ENCODE measurements at places on chromosomes 7 and 10. TPM values are rescaled to one million over a fixed set of nuclear protein-coding genes. Genes with fewer than 3 reads are reported as not detected.

The JAKMIP3 gene
- total RNA-seq = 1.0 TPM

The GJD4 gene
- total RNA-seq = 0.21 TPM

DNA sequence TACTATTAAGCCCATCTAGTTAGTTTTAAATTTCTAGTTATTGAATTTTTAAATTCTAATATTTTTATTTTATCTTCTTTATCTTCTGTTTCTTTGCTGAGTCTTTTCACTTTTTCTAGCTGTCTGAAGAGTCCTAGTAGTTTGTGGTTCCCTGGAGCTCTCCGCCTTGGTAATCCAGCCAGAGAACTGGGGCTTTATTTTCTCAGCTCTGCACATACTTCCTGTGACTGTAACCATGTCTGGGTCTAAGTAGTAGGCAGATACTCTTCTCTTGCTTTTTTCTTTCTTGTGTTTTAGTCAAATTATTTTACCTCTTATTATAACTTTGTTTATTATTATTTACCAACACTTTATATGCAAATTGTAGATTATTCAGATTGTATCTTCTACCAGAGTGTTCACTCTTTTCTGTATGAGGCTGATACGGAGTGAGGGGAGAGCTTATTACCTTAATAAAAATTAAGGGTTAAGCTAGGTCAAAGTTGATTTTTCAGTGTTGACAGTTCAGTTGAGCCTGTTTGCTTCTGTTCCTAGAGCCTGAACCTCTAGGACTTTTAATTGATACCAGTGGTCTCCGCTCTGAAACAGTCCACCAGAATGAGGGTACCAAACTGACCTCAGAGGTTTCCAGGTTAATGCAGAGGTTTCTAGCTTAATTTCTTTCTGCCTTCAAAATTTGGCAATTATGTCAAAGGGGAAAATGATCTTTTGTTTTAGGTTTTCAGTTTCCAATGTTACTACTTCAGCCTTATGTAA is 155.4 kb downstream of the ADK start:
- no peak for DNase-seq

GRCh38 chr7:44326261-44327125 is 1.1 kb upstream of the CAMK2B start:
- no peak for DNase-seq

DNA sequence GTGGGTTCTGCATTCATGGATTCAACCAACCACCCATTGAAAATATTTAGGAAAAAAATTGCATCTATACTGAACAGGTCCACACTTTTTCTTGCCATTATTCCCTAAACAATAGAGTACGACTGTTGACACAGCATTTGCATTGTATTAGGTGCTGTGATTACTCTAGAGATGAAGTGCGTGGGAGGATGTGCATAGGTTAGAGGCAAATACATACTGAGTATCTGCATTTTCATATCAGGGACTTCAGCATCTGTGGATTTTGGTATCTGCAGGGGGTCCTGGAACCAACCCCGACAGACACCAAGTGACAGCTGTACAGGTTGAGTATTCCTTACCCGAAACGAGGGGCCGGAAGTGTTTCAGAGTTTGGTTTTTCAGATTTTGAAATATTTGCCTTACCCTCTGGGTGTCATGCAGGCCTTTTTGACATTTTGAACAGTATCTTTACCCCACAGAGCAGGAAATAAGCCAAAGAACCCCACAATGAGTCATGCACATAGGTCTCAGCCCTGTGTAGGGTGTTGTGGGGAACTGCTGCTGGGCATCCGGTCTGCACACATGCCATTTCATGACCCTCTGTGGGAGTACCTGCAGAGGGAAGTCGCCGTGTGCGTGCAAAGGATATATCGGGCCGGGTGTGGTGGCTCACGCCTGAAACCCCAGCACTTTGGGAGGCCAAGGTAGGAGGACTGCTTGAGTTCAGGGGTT is 14.5 kb downstream of the NUDT5 start:
- DNase-seq = no peak

The CFAP70 gene
- total RNA-seq = 1.8 TPM

The HOGA1 gene
- 7.3 TPM for total RNA-seq
